ENCODE measurements at places on chromosomes 4 and X.
A peak's percentile ranks its signal among the peaks of the same experiment; 100 is the strongest.

DNA sequence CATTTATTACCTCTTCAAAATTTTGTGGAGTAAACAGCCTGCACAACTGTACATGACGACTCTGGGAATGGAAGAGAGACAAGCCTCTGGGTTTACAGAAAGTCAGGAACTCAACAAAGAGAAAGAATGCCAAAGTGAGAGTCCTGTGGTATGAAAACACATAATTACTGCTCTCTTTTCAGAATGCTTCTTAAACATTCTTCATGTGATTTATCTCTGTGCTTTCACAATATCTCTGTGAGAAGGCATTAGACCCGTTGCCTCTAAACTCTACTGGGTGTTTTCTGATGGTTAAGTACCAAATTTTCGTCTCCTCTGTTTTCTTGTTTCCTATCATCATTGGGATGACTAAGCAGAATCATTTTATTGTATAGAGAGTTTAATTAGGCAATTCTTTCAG lies 966.6 kb upstream of the SLIT2 start:
- DNase-seq = no peak

DNA sequence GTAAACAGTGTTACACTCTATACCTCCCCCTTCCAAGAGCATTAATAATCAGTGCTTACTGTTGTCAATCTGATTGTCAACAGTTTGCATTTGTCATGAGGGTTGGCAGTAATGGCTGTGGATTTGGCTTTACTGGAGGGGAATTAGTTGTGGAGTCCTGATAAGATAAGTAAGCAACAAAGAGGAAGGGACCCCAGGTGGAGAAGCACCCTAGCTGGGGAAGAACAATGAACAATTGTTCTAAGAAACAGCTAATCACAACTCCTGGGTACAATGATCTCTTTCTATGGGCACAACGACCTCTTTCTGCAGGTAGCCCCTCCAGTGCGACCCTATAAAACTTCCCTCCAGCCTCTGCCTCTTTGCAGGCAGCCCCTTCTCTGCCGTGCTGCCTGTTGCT lies 53.2 kb upstream of the CDKN2AIP start:
- DNase-seq = no peak

DNA sequence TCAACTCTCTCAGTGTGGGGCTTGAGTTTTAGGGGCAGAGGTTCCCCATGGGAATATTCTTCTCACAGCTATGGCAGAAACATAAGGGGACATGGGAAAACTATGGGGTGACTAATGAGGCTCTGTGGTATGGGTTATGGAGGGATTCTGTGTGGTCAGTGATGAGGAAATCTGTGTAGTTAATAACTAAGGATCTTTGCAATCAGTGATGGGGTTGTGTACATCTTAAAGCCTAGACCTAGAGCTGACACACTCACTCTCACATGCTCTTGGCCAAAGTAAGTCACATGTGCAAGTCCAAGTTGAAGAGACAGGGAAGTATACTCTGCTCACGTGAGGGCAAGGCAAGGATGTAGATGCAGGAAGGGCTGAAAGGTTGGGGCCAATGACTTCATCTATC lies 86.4 kb upstream of the UXT start:
- no peak for DNase-seq

- no peak for DNase-seq
Measured at GRCh38 chr4:26380740-26381139, 59.9 kb downstream of the RBPJ start.

- DNase-seq = peak; percentile 79
Measured at GRCh38 chrX:44071847-44072551, 98.8 kb upstream of the NDP start.

DNA sequence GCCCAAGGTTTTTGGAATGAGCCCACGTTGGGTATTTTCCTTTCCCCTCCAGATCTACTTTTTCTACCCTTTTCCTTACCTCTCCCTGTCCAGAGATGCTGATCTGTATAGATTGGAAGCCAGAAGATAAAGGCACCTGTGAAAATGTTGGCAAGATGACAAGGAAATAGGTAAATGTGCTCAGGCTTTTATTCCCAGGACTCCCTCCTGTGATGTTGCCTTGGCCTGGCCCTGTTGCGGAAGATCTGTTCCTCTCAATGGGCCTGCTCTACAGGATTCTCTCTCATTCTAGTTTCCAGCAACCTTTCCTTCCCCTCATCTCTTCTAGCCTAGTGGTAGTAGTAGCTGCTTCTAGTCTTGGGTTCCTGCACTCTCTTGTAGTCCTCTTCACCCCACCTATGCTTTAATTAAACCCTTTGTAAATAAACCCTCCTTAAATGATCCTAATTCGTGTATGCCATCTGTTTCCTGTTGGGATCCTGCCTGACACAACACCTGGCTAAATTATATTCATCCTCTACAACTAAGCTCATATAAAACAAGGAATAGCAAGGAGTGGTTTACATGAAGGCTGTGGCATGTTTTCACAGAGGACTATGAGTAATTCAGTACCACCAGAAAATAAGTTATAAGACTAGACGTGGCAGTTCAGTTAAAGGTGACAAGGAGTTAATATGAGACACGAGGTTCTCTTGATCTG lies 95.7 kb upstream of the MAOA start:
- no peak for DNase-seq
